Fibroblast of the aortic adventitia (primary cell): ENCODE measurements at places on chromosomes 1 and 21.

- no peak for DNase-seq
These were observed 131.2 kb upstream of the ZNHIT6 start for GRCh38 chr1:85839459-85839858.

- no peak for DNase-seq
These were observed 185.3 kb downstream of the CDC7 start for GRCh38 chr1:91685994-91686393.

- no peak for DNase-seq
These were observed 18.5 kb upstream of the FAM20B start for GRCh38 chr1:179007233-179007632.

DNA sequence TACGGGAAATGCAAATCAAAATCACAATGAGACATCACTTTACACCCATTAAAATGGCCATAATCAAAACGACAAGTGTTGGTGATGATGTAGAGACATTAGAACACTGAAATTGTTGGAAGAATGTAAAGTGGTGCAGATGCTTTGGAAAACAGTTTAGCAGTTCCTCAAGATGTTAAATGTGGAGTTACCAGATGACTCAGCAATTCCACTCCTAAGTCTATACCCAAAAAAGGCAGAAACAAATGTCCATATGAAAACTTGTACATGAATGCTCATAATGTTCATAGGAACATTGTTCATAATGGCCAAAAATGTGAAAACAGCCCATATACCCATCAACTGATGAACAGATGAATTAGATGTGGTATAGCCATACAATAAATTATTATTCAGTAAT is 267.4 kb downstream of the KCNH1 start:
- DNase-seq = no peak
